ENCODE measurements at places on chromosomes 12 and 14. TPM values are rescaled to one million over a fixed set of nuclear protein-coding genes. Genes with fewer than 3 reads are reported as not detected.
A peak's percentile ranks its signal among the peaks of the same experiment; 100 is the strongest.

DNA sequence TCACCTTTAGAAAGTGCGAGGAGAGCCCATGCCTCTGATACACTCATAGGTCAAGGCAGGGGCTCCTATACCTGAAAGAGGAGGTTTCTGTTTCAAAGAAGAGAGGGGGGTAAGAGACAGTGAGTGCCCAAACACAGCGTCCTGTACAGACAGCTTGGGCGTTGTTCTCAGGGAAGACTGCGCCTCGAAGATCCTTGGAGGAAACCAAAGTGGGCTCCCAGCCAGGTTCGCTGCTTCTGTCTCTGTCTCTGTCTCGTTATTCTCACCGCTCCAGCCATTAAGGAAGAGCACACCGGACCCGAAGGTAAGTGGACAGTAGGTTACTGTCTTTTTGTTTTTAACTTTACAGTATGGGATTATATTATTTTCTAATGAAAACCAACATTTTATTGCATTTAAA is 5.8 kb upstream of the IFI27 start:
- DNase-seq: no peak

GRCh38 chr12:32390572-32391219 is 8.7 kb upstream of the FGD4 start:
- no peak for DNase-seq

Gene DTX1
- not detected for total RNA-seq

Gene MGST1
- 321 TPM for total RNA-seq

Gene JPH4
- total RNA-seq: not detected

Gene FAM90A1
- not detected for total RNA-seq

- no peak for DNase-seq
These were observed 208.8 kb upstream of the ALG10 start for GRCh38 chr12:33813536-33813935.

DNA sequence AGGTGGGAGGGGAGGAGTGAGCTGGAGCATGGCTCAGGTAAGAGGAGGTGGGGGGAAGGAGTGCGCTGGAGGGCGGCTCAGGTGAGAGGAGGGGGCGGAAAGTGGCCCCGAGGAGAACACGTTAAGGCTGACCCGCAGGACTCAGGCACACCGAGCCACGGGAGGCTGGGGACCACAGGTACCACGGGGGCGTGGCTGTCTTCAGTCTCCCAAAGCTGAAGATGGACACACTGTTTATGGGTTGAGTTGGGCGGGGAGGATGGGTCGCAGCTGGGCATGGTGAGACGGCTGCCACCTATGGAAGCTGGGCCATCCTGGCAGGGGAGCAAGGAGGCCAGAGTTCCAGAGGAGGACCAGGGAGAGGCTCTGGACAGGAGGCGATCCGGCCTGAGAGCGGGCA is 23.5 kb downstream of the UBR7 start:
- no peak for DNase-seq

GRCh38 chr14:80212023-80212397 is 706 bp upstream of the DIO2 start:
- DNase-seq: peak; percentile 68

- DNase-seq: peak; percentile 72
These were observed 3.7 kb downstream of the TMEM253 start for GRCh38 chr14:21104448-21105060.

- no peak for DNase-seq
These were observed 65.9 kb upstream of the WSCD2 start for GRCh38 chr12:108063192-108063591.

Gene TIGAR
- total RNA-seq: 58.8 TPM

Gene CARMIL3
- total RNA-seq: not detected

Gene C3AR1
- 0.24 TPM for total RNA-seq

- peak; percentile 54 for DNase-seq
These were observed 40.0 kb downstream of the DAAM1 start for GRCh38 chr14:59228421-59228820.

DNA sequence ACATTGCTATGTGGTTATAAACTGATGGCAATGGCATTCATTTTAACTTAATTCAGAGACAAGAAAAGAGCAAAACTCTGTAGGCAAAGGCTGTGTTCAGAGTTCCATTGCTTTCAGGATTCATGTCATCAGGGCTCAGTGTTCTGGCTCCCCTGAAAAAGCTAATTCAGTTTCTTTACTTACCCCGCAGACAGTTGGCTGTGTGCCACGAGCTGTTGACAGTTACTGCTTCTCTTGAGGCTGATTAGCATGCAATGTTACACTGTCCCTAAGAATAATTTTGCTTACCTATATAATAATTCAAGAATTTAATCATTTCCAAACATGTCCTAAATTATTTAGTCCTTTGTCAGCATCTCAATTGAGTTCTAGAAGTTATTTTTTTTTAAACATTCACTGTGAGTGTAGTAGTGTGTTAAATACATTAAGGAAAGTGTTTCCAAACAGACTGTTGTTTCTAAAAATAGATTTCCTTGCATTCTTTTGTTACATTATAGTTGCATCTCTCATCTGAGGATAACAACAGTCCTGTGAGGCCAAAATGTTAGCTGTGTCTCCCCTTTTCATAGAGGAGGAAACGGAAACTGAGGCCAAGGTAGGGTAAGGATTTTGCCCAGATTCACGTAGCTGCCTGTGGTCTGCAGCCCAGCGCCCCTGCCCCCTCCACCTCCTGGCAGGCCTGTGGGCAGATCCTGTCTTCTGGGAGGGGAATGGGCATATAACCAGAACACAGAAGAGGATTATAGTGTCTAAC is 98.6 kb downstream of the PELI2 start:
- no peak for DNase-seq

Gene RNASE3
- not detected for total RNA-seq

Gene EXOC3L4
- not detected for total RNA-seq

Gene TGFB3
- total RNA-seq: 4.6 TPM

Gene POC1B
- 11.2 TPM for total RNA-seq

Gene KRT74
- total RNA-seq: not detected

- no peak for DNase-seq
These were observed 8.2 kb upstream of the PPP2R5E start for GRCh38 chr14:63551332-63551731.

DNA sequence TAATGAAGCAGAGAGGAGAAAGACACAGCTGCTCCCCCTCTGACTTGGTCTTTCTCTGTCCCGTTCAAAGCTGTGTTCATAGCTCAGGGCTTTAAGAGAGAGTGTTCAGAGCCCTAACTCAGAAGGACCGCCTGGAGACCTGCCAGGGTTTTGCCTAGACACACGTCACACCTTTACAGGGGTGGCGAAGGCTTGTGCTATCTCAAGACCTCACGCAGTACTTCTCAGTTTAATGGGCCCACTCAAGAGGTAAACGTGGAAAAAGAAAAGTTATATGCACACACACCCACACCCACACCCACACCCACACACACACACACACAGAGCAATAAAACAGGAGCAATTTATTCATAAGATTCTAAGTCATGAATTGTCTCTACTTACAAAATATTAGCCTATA is 374.3 kb downstream of the C12orf75 start:
- DNase-seq: no peak

DNA sequence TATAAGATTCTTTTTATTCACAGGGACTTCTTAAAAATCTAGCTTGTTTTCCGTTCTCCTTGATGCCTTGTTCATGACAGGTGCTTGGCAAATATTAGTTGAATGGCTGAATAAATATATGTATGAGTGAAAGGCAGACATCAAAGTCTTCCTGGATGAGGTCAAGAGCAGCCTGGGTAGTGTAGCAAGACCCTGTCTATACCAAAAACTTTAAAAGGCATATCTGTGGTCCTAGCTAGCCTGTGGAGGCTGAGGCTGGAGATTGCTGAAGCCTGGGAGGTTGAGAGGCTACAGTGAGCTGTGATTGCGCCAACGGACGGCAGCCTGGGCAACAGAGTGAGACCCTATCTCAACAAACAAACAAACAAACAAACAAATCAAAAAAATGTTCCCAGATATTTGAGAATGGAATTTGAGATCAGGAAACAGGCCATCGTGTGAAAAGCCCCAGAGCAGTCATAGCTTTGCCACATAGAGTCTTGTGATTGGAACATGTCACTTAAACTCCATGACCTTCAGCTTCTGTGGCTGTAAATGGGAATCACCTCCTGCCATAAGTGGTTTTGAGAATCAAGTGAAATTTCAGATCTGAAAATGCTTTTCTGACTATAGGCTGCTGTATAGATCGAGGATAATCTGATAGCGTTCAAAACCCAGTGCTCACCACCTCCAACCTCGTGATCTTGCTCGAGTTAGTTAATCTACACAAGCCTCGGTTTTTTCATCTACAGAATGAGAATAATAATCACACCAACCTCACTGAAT is 64.3 kb downstream of the ZFP36L1 start:
- no peak for DNase-seq
